Fibroblast of lung (primary cell): ENCODE measurements at places on chromosomes 3 and 15. TPM values are rescaled to one million over a fixed set of nuclear protein-coding genes. Genes with fewer than 3 reads are reported as not detected.
A peak's percentile ranks its signal among the peaks of the same experiment; 100 is the strongest.

The TIMP4 gene
- 9.8 and 12.6 TPM in 2 replicates for total RNA-seq

- H3K4me3 ChIP-seq: no peak overlapping the region
- DNase-seq: no peak
- H3K4me1 ChIP-seq: no peaks in the 10 kb centered on the region
- H3K27me3 ChIP-seq: no peaks in the 10 kb centered on the region
Measured at GRCh38 chr3:69352305-69353087, 33.4 kb downstream of the FRMD4B start.

The GPR62 gene
- total RNA-seq: under 0.01 TPM in 2 replicates

The TMC3 gene
- not detected in 2 replicates for total RNA-seq

The MINAR1 gene
- total RNA-seq: 0.26 and 0.33 TPM in 2 replicates

DNA sequence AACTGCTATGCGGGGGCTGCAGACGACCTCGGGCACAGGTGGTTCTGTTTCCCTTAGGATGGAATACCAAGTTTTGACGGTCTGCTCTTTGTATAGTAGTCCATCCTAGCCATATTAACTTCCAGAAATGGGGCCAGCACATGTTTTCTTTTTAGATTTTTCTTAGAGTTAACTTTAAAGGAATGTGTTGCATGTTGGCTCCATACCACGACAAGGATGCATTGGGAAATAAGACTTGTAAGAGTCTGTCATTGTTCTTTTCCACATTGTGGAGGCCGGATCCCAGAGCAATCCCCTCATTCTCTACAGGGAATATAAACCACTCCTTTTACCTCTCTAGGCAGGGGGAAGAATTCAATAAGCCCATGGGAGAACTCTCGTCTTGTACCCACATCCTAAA lies 87.1 kb upstream of the PLSCR4 start:
- H3K36me3 ChIP-seq: no peaks in the 10 kb centered on the region
- peak; percentile 35 for DNase-seq
- H3K27ac ChIP-seq: no peak overlapping the region
- H3K4me1 ChIP-seq: peaks cover 6% of the 10 kb centered on the region
- no peaks in the 10 kb centered on the region for H3K27me3 ChIP-seq

DNA sequence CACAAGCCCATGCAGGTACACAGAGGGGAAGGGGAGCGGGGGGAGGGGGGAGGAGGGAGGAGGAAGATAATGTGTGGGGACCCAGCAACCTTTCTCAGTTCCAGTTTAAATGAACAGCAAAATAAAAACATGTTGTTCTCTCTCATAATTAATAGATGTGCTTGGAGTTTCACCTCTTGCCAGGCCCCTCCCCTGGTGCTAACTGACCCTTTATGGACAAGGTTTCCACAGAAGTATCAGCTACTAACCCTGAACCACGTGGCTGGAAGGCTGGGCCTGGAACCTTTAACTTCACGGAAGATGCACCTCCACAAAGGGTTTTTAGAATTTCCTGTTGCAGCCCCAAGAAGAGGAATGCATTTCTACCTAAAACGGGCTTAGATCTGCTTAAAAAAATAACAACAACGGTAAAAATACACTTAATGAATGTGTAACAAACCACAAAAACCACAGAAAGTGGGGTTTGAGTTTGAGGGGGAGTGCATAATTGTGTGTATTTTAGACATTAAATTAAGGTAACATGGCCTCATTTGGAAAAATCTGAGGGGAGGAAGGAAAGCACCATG lies 14.8 kb upstream of the SMAD3 start:
- H3K4me3 ChIP-seq: no peak overlapping the region
- peak overlapping the region; percentile 88 for H3K27ac ChIP-seq
- no peak for DNase-seq
- peaks cover 40% of the 10 kb centered on the region for H3K4me1 ChIP-seq
- H3K36me3 ChIP-seq: no peaks in the 10 kb centered on the region
- no peaks in the 10 kb centered on the region for H3K27me3 ChIP-seq

GRCh38 chr15:60155661-60156060 lies 151.6 kb downstream of the FOXB1 start:
- H3K4me1 ChIP-seq: no peaks in the 10 kb centered on the region
- H3K36me3 ChIP-seq: no peaks in the 10 kb centered on the region
- H3K27ac ChIP-seq: no peak overlapping the region
- no peaks in the 10 kb centered on the region for H3K27me3 ChIP-seq
- DNase-seq: peak; percentile 69

The IQCF5 gene
- not detected in 2 replicates for total RNA-seq

- peaks cover 51% of the 10 kb centered on the region for H3K4me1 ChIP-seq
- H3K36me3 ChIP-seq: peaks cover 14% of the 10 kb centered on the region
- H3K27ac ChIP-seq: peak overlapping the region; percentile 52
- DNase-seq: peak; percentile 76
Measured at GRCh38 chr3:50242851-50243542, 7.0 kb downstream of the GNAI2 start.

DNA sequence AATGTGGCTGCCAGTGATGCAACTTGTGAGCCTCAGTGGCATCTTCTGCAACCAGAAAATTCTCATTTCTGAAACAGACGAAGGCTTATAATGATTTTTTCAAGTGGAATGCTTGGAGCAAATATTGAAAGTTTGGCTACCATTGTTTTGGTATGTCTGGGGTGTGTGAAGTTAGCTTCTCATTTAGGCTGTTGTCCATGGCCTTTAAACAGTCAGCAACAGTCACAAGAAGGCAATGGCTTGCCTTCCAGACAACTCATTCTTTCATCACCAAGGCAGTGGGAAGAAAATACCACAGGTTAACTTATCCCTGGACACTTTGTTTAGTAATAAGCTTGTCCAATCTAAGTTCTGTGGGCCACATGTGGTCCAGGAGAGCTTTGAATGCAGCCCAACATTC lies 4.7 kb upstream of the BNC1 start:
- DNase-seq: peak; percentile 80
- H3K36me3 ChIP-seq: no peaks in the 10 kb centered on the region
- no peak overlapping the region for H3K4me3 ChIP-seq
- no peaks in the 10 kb centered on the region for H3K27me3 ChIP-seq
- peaks cover 24% of the 10 kb centered on the region for H3K4me1 ChIP-seq

The C3orf49 gene
- total RNA-seq: not detected in 2 replicates

GRCh38 chr15:63073497-63074172 lies 31.1 kb downstream of the TPM1 start:
- no peak overlapping the region for H3K27ac ChIP-seq
- peak; percentile 61 for DNase-seq
- no peak overlapping the region for H3K4me3 ChIP-seq

- H3K4me1 ChIP-seq: peaks cover 3% of the 10 kb centered on the region
- no peak overlapping the region for H3K27ac ChIP-seq
- H3K27me3 ChIP-seq: peaks cover 5% of the 10 kb centered on the region
- no peak for DNase-seq
- no peak overlapping the region for H3K4me3 ChIP-seq
Measured at GRCh38 chr3:49135499-49135898, 2.6 kb upstream of the LAMB2 start.

- H3K27ac ChIP-seq: no peak overlapping the region
- H3K36me3 ChIP-seq: no peaks in the 10 kb centered on the region
- H3K27me3 ChIP-seq: no peaks in the 10 kb centered on the region
- H3K4me3 ChIP-seq: no peak overlapping the region
- DNase-seq: no peak
- H3K4me1 ChIP-seq: no peaks in the 10 kb centered on the region
Measured at GRCh38 chr3:143634427-143634826, 213.8 kb downstream of the SLC9A9 start.

DNA sequence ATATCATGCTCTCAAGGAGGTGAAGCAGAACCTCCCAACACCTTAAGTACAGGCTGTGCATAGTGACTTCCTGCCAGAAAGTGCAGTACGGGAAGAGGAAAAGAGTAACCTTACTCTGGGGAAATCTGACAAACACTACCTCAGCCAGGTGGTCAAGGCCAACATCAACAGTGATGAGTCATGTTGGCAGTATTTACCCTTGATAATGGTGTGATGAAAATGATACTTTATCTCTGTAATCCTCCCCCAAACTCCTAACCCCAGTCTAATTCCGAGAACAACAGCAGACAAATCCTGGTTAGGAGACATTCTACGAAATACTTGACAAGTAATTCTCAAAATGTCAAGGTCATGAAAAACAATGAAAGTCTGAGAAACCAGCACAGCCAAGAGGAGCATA lies 26.5 kb downstream of the ANKDD1A start:
- H3K27me3 ChIP-seq: no peaks in the 10 kb centered on the region
- H3K4me3 ChIP-seq: no peak overlapping the region
- no peak for DNase-seq
- H3K4me1 ChIP-seq: no peaks in the 10 kb centered on the region

The CAND2 gene
- total RNA-seq: 12.1 and 16.7 TPM in 2 replicates
